ENCODE measurements at places on chromosomes 16 and 17. TPM values are rescaled to one million over a fixed set of nuclear protein-coding genes. Genes with fewer than 3 reads are reported as not detected.

DNA sequence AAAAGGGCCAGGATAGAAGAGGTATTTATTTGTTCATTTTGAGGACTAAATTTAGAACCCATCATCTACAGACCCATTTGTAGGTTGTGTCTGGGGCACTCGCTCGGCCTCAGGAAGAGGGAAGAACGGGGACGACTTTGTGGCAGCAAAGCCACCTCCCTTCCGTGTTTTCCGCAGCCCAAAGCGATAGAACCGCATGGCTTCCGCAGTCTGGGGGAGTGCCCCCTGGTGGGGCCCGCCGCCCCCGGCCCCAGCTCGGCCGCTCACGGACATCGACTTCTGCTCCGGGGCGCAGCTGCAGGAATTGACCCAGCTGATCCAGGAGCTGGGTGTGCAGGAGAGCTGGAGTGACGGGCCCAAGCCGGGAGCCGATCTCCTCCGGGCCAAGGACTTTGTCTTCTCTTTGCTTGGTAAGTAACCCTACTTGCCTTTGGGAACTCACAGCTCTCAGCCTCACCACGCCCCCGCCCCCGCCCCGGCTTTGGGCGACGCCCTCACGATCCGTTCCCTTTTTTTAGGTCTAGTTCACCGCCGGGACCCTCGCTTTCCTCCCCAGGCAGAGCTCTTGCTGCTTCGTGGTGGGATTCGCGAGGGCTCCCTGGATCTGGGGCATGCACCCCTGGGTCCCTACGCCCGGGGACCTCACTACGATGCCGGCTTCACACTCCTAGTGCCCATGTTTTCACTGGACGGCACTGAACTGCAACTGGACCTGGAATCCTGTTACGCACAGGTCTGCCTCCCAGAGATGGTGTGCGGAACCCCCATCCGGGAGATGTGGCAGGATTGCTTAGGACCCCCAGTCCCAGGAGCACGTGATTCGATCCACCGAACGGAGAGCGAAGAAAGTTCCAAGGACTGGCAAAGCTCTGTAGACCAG lies 681 bp downstream of the TMEM102 start:
- peak; percentile 84 for DNase-seq

- no peak for DNase-seq
Measured at GRCh38 chr17:73390851-73391250, 79.0 kb upstream of the CDC42EP4 start.

DNA sequence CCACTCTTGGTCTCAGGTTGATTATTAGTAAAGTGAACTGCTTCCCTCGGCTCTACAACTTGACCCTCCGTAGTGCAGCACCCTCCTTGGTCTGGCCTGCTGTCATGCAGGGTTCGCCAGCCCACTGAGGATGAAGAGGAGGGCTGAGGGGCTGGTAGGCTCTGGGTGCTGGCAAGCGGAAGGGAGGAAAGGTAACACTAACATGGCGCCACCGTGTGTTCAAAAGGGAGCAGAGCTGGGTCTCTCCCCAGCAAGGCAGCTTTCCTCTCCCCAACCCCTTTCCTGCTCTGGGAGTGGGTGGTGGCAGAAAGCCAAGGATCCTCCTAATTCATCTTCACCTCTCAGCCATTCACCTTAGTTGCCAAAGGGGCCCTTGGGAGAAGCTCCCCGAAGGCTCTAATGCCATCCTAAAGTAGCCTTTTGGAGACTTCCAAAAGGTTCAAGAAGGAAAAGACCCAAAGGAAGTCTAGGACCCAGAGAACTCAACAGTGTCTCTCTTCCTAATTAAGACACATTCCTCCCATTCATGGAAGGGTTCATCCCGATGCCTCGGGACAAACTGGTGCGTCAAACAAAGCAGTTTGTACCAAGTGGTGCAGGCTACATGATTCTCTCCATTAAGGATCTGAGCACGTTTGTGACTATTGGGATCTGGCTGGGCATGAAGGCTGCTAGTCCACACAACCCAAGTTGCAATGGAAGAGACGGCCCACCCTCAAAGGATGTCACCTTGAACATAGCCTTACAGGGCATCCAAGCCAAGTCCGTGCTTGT lies 90.8 kb upstream of the TOB1 start:
- no peak for DNase-seq

DNA sequence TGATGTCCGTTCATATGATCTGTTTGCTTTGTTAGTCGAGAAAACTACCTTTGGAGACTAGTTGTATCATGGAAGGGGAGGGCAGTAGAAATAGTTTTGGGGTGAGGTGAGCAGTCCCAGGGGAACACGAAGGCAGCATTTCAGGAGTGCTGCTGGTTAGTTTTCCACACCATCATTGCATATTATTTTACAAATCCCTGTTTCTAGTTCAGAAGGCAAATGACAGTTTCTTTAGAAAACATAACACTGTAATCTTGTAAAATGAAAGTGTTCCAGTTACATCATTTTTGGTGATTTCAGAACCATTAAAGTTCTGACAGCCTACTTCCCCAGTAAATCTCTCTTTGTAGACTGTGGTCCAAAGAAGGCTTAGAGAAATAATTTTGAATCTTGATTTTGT lies 25.4 kb downstream of the BANP start:
- DNase-seq, result no peak

- DNase-seq, result no peak
Measured at GRCh38 chr16:11423315-11424117, 78.3 kb downstream of the RMI2 start.

Gene CCDC200
- total RNA-seq, result not detected

Gene CMTM2
- total RNA-seq, result not detected

GRCh38 chr16:5490499-5490898 lies 392.9 kb upstream of the EEF2KMT start:
- DNase-seq, result no peak

DNA sequence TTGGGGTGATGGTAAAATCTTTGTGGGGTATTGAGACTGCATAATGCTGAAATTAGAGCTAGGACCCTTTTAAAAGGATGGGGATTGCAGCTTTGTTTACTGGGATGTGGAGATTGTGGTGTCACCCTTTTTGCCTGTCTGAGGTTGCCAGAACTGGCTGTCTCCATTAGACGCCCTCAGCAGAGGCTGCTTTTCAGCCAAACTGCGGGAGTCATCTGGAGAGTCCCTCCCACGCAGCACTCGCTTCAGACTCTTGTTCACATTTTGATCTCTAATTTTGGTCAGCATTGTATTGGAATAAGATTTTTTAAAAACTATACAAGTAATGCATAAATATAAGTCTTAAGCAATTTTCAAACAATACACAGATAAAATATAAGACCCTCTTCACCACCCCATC lies 27.9 kb upstream of the JPT2 start:
- no peak for DNase-seq

GRCh38 chr17:10777890-10778289 lies 26.0 kb downstream of the TMEM238L start:
- no peak for DNase-seq

GRCh38 chr16:69720822-69721430 lies 5.4 kb downstream of the NQO1 start:
- peak; percentile 27 for DNase-seq

Gene NOG
- 0.35 TPM for total RNA-seq

GRCh38 chr17:64186171-64187092 lies 56.5 kb upstream of the ERN1 start:
- no peak for DNase-seq

Gene GRIN2C
- 0.07 TPM for total RNA-seq

- no peak for DNase-seq
Measured at GRCh38 chr16:90035902-90036301, 16.6 kb upstream of the DBNDD1 start.

GRCh38 chr17:73304971-73305812 lies 6.6 kb downstream of the CDC42EP4 start:
- peak; percentile 63 for DNase-seq

DNA sequence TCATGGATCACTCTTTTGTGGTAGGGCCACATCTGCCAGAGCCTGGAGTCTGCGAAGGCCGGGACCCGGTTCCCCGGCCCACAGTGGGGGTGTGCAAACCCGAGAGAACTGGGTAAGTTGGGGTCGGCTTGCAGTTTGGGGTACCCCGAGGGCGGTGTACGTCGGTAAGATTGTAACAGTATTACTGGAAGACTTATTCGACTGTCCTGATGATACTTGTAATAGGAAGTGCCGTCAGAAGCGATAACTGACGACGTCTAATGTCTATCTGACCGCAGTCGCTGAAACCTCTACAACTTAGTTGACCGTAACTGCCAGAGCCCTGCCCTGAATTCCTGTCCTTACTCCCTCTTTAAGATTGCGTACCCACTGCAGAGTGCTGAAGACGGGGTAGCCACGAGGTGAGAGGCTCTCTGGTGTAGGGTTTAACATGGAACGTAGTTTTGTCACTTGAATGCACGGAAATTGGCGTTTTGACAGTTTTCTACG lies 24.0 kb downstream of the TRPV2 start:
- no peak for DNase-seq

Gene ZFPM1
- 3.4 TPM for total RNA-seq

GRCh38 chr16:1144476-1145382 lies 8.2 kb upstream of the CACNA1H start:
- no peak for DNase-seq

DNA sequence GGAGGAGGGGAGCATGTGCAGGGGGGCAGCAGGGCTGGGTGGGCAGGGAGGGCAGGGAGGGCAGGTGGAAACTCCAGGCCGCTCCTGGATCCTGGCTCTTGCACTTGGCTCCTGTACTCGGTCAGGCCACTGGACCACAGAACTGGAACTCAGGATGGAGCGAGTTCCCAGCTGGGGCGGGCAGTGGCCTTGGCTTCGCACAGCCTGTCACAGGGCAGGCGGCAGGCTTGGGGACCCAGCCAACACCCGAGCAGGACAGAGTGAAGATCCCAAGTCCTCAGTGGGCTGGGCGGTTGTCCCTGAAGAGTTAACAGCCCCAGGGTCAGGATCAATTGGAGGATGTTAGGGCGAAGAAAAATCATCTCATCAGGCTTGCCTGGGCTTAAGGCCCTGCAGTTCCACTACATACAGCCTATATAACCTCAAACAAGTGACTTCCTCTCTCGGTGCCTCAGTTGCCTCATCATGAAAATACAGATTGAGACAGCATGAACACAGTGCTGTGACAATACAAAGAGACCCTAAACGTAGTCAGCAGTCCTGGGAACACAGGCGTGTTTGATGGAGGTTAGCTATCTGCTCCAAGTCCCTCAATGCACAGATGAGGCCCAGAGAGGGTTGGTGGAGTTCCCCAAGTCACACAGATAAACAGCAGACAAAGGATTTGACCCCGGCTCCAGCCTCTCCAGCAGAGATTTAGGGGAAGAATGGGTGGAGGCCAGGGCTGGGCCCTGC lies 21.9 kb downstream of the ZNF423 start:
- no peak for DNase-seq

DNA sequence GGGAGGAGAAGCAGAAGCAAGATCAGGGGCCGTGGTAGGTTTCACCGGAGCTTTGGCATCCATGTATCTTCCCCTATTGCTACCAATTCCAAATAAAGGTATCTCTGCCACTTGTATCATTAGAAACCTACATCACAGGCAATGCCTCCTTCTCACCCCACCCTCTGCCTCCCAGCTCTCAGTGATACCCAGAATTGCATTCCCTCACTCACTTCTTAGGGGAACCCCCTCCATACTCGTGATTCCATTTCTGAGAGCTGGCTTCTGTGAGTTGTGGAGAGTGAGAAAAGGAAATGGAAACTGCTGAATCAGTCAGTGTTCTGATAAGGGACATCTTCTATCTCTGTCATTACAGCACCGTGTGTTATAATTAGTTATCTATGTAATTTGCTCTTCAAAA lies 2.3 kb upstream of the CCL3 start:
- DNase-seq, result no peak

DNA sequence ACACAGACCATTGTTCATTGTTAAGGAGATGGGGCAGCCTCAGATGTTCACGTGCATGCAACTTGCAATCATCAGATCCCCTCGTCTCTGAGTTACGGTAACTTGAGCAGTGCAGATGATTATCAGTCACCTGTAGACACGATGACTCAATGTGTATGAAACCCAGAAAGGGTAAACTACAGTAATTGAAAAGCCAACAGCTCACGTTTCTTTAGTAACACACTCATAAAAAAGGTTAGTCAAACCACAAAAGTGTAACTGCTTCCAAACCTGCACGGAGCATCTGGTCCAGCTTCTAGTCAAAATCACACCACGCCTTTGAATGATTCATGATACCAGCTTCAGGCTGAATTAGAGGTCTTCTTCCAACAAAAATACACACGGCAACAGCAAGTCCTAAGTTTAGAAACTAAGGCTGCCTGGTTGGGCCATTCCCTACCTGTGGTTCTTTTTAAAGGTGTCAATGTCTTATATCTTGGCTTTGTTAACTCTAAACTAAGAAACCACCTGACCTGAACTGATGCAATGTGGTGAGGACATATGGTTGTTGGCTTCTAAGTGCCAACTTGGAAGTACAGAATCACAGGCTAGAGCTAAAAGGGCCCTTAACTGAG lies 32.3 kb downstream of the GRB7 start:
- no peak for DNase-seq

Gene ALOX15
- total RNA-seq, result 1.5 TPM

- DNase-seq, result no peak
Measured at GRCh38 chr17:9294661-9295210, 273.4 kb downstream of the NTN1 start.

GRCh38 chr17:51672065-51672464 lies 411.7 kb downstream of the UTP18 start:
- DNase-seq, result no peak

Gene FOXN1
- total RNA-seq, result not detected

DNA sequence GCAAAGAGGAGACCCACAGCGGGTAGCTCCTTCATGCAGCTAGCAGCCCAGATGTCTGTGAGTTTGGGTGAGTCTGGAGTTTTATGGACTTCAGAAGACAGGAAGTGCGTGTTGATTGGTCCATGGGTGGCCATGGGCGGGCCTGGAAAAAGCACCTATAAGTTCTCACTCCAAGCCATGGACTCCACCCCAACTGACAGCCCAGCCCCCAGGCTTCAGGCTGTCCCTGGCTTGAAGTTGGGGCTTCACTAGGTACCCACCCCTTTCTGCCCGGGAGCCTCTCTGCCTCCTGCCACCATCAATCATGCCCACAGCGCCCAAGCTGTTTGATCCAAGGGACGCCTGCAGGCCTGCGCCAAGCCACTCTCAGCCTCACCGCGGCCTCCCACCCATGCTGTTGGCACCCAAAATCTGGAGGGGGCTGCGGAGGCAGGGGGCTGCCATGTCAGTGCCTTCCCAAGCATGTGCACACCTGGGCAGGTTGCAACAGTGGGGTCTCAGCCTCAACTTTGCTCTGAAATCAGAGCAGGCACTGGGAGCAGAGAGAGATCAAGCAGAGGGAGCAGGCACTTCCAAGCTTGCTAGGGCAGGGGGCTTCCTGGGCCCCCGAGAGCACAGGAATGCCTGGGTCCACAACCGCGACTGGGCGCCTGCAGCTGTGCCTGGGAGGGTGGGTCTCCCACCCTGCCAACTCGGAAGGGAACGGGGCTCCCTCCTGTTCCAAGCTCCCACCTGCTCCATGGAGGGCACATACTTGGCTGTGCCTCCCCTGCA lies 1503.7 kb downstream of the CDH11 start:
- DNase-seq, result no peak

DNA sequence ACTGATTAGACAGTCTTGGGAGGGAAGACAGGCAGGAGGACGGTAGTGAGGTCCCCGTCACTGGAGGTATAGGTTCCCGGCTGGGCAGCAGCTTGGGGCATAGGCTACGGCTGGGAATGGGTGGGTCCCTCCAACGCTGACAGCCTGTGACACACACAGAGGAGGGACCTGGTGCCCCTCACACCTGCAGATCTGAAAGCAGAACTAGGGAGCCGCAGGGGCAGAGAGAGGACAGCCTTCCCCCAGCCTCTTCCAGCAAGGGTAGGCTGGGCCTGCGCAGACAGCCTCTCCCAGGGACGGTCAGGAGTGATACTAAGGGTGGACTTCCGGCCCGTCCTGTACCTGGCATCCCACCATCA lies 2.0 kb downstream of the P2RX1 start:
- no peak for DNase-seq

GRCh38 chr17:247767-248166 lies 66.3 kb upstream of the DOC2B start:
- DNase-seq, result no peak

Gene MYOCD
- total RNA-seq, result 4.9 TPM

Gene TIMM22
- 17.2 TPM for total RNA-seq

Data from H1 (cell line).